Keratinocyte (primary cell): ENCODE measurements at places on chromosomes 4 and X.

DNA sequence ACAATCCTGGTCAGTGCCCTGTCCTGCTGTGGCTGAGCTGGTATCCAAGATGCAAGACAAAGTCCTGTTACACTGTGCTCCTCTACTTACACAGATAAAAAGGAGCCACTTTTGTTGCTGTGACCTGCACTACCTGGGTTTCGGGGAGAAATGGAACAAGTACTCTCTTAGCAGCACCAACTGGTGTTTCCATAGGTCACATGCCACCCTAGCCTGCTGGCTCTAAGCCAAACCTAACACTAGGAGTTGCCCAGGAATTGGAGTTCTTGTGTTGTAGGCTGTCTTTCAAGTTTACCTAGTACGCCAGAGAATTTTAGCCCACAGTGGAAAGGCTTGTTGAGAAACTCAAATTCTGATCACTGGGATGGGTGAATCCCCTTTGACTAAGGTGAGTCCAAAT lies 727.4 kb downstream of the FAM133A start:
- DNase-seq = no peak

DNA sequence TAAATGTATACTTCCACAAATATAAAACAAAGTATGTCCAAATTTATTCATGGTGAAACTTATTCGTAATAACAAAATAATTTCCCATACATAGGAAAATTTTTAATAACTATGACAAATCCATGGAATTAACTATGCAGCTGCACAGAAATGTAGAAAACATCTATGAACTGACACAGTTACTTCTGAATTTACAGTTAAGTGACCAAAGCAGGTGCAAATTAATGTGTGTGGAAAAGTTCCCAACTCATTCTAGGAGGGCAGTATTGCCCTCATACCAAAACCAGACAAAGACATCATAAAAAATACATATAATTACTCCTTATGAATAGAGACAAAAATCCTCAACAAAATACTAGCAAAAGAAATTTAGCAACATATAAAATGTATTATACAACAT lies 12.5 kb downstream of the LDOC1 start:
- no peak for DNase-seq

GRCh38 chrX:147342197-147342596 lies 527.7 kb upstream of the CXorf51A start:
- no peak for DNase-seq

DNA sequence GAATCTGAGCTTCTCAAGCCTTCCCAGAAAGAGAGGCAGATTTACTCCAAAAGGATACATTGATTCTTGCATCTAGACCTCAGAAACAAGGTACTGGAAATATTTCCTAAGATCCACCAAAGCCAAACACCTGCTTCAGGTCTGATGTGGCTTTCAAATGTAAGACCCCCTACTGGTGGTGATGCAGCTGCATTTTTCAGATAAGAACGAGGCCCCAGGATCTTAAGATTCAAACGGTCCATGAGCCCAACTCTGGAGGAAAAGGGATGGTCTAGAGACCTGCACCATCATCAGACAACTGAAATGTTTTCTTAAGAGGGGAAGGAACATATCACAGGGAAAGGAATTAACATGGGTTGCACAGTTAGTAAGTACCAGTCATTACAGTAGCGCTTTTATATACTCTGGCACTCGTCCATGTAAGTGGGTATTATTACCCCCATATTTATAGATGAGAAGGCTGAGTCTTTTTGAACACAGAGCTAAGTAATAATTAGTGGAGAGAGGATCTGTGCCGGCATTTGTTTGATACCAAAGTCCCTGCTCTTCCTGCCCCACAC lies 73.7 kb downstream of the LEF1 start:
- DNase-seq = no peak

- no peak for DNase-seq
These were observed 8.3 kb downstream of the NAP1L2 start for GRCh38 chrX:73206366-73206765.

DNA sequence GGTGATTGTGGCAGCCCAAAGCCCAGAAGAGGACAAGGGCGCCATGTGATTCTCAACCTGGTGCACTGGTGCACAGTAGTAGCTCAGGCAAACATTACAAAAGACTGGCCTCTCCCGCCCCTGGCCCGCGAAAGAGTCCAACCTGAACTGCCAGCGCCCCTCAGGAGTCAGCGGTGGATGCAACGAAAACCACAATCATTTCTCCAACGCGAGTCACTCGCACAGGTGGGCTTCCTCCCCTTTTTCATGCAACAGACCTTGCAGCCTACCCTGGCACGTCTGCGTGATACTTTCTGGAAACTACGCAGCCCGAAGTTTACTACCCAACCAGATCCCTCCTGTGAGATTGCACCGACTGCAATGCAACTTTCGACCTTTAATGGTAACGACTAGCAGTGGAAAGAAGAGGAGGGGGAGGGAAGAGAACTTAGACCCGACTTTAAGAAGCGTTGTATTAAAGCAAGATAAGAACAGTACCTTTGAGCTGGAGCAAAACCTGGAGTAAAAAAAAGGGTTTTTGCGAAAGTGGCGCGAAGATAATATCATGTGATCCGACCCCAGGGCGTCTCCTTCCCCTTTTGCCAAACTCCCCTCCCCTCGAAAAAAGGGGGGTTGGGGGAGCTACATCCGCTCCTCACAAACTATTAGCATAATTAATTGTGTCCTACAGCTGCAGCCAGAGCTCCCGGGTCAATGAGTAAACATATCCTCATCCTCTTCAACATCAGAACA lies 63.3 kb upstream of the CCDC160 start:
- no peak for DNase-seq

DNA sequence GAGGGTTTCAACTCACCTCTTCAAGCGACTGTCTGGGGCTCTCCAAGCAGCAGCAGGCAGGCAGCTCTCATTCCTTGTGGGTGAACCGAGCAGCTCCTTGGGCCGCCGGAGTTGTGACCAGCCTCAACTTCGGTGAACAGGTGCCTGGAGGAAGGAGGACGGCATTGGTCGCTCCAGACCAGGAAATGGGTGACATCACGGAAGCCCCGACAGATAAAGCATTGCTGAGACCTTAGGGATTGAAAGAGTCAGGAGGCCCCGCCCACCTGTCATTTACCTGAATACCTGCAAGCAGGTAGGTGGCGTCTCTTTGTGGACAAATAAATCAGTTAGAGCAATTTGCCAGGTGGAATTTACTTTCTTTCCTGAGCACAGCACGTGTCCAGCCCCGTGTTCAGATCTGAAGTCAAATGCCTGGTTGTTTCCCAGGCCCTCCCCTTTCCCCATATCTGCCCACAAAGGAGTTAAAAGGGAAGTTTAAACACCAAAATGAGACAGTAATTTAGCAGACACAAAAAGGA lies at the start of gene LNX1:
TSS of gene LNX1 (minus strand) at position 115 of the 521 bp plus-strand sequence. CDS start 17,484 bp downstream, outside the sequence.
- DNase-seq = peak; percentile 59

- DNase-seq = peak; percentile 9
These were observed 128.5 kb downstream of the PRSS12 start for GRCh38 chr4:118224243-118224829.

DNA sequence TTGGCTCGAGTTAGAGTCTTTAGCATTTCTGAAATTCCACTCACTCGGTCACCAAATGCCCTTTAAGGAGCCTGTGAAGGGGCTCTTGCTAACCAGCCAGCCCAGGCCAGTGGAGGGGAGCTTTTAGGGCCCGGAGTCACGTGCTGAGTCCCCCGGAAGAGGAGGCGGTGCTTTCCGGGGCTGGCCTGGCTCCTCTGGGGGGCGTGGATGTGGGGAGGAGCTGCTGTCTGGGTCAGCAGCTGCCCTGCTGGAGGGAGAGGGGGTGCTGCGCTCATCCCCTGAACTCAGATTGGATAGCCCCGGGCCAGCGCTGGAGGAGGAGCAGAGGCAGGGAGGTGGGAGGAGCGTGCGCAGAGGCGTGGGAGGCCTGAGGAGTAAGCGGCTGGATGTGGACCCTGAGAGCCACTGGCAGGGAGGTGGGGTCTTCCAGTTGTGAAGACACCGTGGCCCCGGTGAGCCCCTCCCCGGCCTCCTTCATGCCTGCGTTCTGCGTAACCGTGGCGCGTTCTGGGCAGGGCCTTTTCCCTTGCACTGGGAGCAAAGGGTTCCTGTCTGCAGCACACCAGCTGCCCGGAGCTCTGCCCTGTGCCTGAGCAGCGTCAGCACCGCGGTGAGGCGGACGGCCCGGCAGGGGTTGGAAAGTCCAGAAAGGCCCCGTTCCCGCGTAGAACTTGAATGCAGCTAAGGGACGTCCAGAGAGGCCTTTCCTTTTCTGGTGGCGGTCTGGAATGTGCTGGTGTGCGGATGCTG lies 19.7 kb downstream of the MAEA start:
- DNase-seq = no peak

GRCh38 chr4:182255441-182256190 lies 12.4 kb downstream of the TENM3 start:
- no peak for DNase-seq

DNA sequence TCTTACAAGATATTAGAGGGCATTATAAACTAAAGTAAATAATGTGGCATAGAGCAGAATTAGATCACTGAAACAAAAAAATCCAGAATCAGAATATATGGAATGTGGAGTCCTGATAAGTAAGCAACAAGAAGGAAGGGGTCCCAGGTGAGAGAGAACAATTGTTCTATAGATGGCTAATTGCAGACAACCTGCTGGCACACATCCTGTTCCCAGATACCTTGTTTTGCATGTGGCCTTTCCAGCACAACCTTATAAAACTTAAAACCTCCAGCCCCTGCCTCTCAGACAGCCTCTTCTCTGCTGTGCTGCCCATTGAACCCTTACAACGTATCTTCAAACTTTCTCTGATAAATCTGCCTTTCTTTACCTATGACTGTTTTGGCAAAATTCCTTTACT lies 4.7 kb upstream of the ZNF674 start:
- no peak for DNase-seq

- no peak for DNase-seq
These were observed 587.2 kb upstream of the KLHL4 start for GRCh38 chrX:86930419-86930818.

DNA sequence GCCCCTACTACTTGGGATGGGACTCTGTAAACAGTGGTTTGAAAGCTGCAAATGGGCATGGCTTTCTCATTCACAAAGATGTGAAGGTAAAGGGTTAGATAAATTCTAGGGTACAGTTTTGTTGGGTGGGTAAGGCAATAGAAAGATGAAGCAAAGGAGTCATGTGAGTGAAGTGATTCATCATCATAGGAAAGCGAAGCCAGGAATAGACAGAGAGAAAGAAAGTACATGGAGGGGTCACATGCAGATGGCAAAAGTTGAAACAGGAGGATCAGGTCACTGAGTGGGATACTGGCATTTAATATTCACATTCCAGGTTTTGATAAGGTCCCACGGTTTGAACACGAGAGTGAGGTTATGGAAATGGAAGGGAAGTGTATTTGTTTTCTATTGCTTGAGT lies 8.2 kb upstream of the ABCG2 start:
- DNase-seq = no peak

DNA sequence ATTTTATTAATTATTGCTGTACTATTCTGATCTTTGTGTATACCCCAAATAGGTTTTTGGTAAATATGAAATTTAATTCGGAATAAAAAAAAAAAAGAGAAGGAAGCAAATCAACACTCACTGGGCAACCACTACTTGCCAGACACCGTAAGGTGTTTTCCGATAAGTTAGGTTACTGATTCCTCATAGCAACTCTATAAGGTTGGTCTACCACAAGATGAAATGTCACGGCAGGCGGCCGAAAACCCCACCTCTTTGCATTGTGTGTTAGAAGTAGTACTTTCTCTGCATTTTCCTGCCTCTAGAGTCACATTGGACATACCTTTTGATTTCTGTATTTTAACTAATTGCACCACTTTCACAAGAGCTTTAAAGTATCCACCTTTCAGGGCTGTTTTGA lies 44.5 kb upstream of the RASGEF1B start:
- DNase-seq = no peak

DNA sequence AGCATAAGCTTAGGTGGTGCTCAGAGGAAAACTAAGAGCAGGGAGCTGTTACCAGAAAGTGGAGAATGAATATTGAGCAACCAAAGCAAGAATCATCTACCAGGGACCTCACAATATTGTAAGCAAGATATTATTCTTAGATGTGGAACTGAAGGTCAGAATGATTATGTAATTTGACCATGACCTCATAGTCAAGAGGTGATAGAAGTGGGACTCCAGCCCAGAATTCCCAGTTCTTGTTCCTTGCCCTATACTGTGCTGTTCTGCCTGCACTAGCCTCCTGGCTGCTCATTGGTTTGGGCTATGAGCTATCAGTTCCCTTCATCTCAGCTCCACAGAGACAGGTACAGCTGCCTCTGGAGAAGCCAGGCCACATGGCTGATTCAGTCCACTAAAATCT lies 229.4 kb downstream of the LDB2 start:
- no peak for DNase-seq

DNA sequence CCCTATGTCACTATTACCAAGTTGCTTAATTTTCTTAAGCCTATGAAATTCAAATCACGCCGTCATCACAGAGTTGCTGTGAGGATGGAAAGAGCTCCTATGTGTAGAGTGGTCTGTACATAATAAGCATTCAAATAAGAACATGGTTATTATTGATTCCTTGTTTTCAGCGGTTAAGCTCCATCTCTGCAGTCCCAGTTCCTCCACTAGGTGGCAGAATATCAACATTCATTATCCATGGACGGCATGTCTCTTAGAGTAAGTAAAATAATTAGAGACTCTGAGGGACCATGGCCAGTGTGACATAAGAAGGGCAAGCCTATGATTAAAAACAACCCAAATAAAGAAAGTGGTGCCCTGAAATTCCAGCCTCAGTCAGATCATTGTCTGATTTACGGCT lies 132.5 kb upstream of the NHS start:
- DNase-seq = no peak

- DNase-seq = no peak
These were observed 1080.9 kb upstream of the IGFBP7 start for GRCh38 chr4:58191109-58191508.

DNA sequence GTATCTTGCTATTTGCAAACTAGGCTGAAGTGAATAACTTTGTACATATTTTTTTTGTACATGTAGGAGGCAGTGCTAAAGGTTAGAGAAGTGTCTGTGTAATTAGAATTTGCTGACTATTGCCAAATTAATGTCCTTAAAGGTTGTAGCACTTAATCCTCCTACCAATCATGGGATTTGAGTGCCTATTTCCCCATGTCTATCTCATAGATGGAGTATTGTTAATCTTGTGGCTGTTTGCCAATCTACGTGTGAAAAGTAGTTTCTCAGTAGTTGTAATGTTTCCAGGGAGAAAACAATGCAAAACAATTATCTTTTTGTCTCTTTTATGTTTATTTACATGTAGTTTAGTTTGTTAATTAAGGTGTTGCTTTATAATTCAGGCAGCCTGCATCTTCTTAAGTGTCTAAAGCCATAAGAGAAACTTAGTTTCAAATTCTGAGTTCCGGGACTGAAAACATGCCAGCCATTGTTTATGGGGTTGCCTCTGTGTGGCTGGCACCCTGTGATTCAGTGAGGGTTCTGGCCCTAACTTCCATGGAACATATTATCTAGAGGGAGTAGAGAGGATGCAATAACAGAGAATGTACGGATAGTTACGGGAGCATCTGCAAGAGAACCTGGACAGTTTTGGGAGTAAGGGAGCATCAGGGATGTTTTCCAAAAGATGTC lies 142.4 kb downstream of the KLHL8 start:
- DNase-seq = no peak

GRCh38 chr4:75056277-75056676 lies 123.4 kb downstream of the PARM1 start:
- DNase-seq = no peak
